ENCODE measurements at places on chromosomes 16 and 17.

- DNase-seq: no peak
Measured at GRCh38 chr17:43444223-43445008, 39.4 kb upstream of the DHX8 start.

GRCh38 chr16:9437115-9437514 lies 345.7 kb downstream of the HAPSTR1 start:
- no peak for DNase-seq

DNA sequence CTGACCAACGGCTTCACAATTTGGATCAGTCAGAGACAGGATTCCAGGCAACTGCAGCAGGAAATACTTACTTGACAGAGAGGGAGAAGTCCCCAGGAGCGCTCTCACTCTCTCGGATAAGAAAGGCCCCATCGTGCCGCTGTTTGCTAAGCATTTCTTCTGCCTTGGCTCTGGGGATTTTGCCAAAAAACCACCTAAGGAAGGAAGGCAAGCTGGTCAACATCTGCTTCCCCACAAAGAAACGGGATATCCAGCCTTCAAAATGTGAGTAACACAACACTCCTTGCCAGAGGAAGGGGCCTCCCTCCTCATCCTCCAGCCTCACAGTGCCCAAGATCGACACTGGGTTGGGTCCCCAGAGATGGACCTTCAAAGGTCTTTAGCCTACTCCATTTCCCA lies 36.6 kb upstream of the SLC25A19 start:
- DNase-seq: no peak

- no peak for DNase-seq
Measured at GRCh38 chr17:30095507-30096244, 20.9 kb upstream of the NSRP1 start.

GRCh38 chr17:27579304-27579703 lies 51.7 kb upstream of the LGALS9 start:
- DNase-seq: no peak

DNA sequence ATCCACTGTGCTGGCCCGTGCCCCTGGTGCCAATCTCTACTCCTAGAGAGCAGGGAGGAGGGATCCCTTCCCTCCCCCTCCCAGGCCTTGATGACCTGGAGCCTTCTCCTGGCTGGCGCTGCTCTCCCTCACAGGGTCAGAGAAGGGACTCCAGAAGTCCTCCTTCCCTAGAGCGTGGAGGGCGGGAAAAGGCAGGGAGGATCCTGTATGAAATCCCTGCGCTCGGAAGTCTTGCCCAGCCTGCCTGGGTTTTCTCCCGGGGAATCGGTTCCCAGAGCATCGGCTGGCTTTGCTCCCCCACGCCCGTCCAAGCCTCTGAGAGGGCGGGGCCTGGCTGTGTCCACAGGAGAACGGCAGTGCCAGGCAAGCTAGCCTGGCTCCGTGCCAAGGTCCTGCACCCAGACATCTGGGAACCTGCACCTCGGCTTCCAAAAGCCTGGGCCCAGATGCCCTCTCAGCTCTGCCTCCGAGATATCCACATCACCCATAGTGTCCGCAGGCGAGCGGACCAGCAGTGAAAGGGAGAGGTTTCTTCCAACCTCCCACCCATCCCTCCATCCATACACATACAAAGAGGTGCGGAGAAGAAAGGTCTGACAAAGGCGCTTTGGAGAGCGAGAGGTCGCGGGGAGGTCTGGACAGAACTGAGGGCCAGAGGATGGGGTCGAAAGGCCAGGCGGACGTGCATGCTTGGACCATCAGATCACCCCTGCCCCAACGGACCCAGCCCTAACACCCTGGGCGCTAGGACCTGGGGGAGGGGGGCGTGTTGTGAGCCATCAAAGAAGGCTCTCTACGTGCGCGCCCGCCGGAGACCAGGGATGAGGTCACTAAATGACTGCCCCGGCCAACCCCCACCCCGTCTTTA lies 1.1 kb downstream of the MPP2 start:
- no peak for DNase-seq

DNA sequence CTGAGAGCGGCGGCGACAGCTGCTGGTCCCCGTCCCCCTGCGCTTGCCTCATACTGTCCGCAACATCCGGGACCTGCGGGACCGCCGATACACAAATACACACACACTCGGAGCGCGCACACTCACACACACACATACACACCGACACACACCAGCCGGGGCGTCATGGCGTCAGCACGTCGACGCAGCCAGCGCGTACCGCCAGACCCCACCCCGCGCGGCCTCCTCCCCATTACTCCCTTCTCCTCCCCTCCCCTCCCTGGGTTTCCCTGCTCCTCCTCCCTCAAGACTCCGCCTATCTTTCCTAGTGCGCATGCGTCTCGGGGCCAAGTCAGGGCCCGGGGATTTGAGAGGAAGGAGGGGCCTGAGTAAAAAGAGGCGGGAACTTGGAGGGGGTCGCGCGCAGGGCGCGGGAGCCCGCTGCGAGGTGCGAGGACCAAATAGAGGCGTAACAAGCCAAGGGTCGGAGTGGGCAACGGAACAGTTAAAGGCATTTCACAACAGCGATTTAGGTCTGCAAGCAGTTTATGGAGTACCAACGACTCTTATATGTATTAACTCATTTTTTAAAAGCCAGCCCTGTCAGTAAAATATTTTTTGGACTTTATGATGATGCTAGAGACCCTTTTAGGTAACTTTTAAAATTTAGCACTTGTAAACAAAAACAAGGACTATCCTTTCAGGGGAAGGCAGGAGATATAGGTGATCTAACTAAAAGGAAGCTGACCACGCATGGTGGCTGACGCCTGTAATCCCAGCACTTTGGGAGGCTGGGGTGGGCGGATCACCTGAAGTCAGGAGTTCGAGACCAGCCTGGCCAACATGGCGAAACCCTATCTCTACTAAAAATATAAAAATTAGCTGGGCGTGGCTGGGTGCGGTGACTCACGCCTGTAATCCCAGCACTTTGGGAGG lies at the start of gene SPOP:
TSS of gene SPOP (minus strand) at position 165 of the 915 bp plus-strand sequence. CDS start 55,287 bp downstream, outside the sequence.
- peak; percentile 52 for DNase-seq

GRCh38 chr16:65763640-65764305 lies 602.7 kb upstream of the CDH5 start:
- no peak for DNase-seq

DNA sequence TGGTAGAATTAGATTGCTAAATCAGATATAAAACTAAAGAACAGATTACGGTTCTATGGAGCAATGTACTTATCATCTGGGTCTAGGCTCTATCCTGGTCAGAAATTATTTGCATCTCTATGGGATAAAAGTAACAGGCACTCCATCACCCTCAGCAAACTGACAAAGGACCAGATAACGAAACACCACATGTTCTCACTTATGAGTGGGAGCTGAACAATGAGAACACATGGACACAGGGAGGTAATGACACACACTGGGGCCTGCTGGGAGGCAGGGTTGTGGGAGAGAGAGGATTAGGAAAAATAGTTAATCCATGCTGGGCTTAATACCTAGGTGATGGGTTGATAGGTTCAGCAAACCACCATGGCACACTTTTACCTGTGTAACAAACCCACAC lies 61.9 kb downstream of the MPHOSPH6 start:
- no peak for DNase-seq

DNA sequence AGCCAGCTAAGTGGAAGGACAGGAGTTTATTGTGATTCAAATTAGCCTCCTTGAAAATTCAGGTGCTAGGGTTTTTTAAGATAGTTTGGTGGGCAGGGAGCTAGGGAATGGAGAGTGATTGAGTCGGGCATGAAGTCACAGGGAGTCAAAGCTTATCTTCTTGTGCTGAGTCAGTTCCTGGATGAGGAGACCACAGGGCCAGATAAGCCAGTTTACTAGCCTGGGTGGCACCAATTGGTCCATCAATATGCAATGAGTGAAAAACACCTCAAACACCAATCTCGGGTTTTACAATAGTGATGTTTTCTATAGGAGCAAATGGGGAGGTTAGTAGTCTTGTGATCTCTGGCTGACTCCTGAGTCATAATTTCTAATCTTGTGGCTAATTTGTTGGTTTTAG lies 165.1 kb downstream of the ABCC12 start:
- DNase-seq: no peak

- no peak for DNase-seq
Measured at GRCh38 chr16:88292007-88292970, 90.5 kb upstream of the ZNF469 start.

- DNase-seq: no peak
Measured at GRCh38 chr16:22683258-22683657, 130.7 kb upstream of the HS3ST2 start.

DNA sequence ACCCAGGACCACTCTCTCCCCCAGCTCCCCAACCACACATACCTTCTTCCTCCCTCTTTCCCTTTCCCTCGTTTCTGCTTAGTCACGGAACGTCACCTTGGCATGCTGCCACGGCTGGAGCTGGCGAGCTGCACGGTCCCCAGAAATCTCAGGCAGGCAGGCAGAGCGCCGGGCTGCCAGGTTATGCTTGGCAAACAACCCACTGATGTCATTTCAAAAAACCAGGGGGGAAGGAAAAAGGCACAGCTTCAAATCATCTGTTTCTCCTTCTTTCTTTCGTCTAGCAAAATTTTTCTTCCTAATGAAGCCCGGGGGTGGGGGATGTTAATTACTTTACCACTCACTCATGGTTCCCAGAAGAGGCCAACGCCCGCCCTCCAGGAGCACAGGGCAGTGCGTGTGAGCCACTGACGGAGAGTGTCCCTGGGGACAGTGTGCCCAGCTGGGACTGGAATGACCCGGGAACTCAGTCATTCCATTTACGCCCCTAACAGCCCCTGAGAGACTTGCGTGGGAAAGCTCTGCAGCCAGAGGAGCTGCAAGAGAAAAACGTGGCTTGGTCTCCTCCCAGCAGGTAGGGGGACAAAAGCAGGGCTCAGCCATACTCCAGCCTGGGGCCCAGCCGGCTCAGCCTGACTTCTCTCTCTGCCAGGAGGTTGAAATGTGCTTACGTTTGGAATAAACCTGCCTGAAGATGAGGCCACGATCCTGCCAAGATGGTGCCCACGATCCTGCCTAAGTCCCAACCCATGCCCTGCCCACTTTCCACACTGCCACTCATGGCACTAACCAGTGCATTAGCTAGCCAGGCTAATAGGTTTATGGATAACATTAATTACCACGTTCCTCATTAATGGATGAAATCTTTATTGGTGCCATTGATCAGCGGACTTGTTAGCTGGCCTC lies 198.9 kb downstream of the ZFHX3 start:
- no peak for DNase-seq

DNA sequence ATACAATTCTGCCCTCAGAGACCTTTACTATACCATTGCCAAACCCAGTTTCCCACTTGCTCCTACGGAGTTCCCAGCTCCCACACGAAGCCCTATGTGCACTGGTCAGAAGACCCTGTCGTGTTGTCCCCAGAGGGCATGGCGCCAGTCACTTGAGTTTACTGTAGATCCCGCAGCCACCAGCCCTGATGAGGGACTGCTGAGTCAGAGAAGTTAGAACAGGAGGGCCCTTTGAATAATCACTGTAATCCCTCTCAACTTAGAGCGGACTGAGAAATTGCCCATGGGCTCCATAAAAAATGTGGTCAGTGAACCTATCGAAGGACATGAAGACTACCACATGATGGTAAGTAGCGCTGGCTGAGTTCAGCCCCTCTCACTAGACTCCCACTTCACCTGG lies 9.2 kb downstream of the UBFD1 start:
- DNase-seq: no peak

GRCh38 chr17:59838052-59838916 lies 54.5 kb downstream of the TUBD1 start:
- DNase-seq: no peak

DNA sequence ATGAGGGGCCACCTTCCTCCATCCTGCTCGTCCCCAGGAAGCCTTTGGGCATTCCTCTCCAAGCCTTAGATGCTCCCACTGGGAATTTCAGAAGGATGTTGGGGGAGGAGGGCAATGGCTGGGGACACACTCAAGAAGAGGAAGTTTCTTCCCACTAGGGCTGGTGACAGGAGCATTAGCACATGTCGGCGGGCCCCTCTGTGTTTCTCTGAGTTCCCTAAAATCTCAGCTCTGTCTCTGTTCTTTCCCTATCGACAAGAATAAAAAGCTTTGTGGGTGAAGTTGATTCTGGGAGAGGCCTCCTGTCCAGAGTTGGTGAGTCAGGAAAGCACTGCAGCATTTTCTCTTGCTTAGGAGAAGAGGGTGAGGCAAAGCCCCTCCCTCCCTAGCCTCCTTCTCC lies 19.7 kb upstream of the C17orf107 start:
- no peak for DNase-seq

- no peak for DNase-seq
Measured at GRCh38 chr16:31333686-31334649, 21.0 kb upstream of the ITGAX start.

- DNase-seq: no peak
Measured at GRCh38 chr17:3965118-3965800, 1.0 kb upstream of the ATP2A3 start.

DNA sequence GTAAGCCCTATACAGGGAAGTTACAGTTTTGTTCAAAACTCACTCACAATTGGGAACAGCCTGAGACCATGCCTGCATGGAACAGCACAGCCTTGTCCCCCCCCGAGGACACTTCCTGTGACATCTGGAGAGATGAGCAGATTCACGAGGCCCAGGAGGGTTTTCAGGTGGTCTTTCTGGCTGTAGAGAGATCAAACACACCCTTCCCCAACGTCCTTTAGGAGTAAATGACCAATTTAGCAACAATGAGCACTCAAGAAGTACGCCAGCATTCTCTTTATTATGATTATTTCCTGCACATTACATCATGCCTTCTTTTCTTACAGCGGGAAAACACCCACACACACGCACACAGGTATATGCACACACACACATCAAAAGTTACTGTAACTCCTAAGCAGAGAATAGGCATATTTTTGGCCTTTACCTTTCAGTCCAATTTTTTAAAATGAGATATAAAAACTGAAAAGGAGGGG lies 39.0 kb downstream of the ADCY9 start:
- no peak for DNase-seq

GRCh38 chr16:83794860-83795554 lies 12.8 kb upstream of the HSBP1 start:
- no peak for DNase-seq

- DNase-seq: no peak
Measured at GRCh38 chr16:14125708-14126107, 54.6 kb downstream of the MRTFB start.

DNA sequence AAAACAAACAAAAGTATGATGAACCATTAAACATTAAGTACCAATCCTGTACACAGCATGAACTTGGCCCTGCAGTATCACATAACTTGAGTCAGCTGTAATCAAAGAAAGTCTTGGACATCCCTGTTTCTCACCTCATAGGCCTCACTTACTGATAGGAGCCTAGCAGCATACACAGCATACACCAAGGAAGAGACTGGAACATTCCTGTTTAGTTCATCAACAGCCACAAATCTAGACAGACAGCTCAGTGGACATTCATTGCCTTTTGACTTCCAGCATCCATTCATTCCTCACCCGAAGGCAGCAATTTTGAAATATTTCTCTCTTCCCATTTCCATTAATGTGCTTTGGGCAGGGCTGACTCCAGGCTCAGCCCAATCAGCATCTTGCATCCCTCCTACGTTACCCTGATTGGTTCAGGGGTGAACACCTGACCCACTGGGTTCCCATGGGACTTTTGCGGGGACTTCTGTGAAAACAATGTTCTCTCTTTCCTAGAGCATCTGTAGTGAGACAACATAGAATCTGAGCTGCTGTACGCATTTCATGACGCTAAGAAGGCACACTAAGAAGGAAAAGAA lies 336.7 kb upstream of the ZFHX3 start:
- DNase-seq: no peak
